ENCODE measurements at places on chromosomes 5 and 9.

DNA sequence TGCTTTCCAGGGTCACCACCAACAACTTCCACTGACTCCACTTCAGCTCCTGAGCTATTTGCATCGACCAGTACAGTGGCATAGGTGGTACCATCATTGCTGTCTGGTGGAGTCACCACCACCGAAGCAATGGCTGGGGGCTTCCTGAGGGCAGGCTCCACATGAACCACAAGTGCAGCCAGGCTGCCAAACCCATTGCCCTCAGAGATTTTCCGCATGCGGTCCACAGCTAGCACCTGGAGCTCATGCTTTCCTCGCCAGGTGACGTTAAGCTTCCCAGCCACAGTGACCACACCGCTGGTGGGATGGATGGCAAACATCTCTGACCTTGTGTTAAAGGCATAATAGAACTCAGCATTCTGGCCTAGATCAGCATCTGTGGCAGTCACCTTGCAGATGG, 23.1 kb downstream of the FAT2 start:
- no peak for DNase-seq

- DNase-seq = no peak
Measured at GRCh38 chr9:133916159-133916541, 76.0 kb downstream of the VAV2 start.

DNA sequence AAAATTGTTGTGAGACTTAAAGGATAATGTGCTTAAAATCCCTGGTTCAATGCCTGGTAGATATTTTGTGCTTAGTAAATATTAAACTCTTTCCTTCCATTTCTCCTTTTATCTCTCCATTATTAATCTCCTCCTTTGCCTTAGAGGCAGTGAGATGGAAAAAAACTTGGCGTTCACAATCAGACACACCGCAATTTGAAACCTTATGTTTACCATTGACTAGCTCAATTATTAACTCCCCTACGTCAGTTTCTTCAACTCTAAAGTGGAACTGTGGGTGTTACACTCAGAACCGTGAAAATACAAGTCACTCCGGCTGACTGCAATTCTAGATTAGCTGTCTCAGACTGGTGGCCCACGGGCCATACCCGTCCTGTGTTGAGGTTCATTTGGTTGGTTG, 327.2 kb downstream of the DEPDC1B start:
- no peak for DNase-seq

- no peak for DNase-seq
Measured at GRCh38 chr5:108747111-108747773, 455 bp upstream of the FER start.

- no peak for DNase-seq
Measured at GRCh38 chr9:104835161-104835560, 71.2 kb downstream of the NIPSNAP3B start.

DNA sequence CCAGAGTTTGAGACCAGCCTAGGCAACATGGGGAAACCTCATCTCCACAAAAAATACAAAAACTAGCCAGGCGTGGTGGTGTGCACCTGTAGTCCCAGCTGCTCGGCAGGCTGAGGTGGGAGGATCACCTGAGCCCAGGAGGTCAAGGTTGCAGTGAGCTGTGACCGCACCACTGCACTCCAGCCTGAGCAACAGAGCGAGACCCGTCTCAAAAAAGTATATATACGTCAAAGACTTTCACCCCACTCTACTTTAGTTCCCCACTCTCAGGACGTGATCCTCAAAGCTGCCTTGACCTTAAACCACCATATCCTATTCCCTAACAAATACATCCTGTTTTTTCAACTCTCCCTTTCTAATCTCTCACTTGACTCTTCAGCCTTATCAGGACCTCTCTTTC, 41.0 kb downstream of the PCDHGC5 start:
- DNase-seq = no peak

DNA sequence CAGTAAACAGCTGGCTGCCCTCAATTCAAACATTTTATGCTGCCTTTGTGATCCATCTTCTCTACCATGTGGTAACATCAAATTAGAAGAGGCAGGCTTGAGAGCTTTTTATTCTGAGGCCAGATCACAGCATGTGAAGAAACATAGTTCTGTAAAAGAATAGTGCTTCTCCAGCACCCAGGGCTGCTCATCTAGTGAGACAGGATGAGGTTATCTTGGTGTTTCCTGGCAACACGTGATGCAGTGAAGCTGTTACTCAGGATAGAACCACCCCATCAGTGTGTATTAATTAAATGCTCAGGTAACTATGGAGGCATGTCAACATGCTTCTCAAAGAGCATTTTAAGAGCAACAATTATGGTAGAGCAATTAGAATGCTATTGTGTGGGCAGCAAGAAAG, 400.5 kb upstream of the ACO1 start:
- no peak for DNase-seq

GRCh38 chr9:95268681-95269080, 48.8 kb downstream of the FANCC start:
- DNase-seq = no peak

DNA sequence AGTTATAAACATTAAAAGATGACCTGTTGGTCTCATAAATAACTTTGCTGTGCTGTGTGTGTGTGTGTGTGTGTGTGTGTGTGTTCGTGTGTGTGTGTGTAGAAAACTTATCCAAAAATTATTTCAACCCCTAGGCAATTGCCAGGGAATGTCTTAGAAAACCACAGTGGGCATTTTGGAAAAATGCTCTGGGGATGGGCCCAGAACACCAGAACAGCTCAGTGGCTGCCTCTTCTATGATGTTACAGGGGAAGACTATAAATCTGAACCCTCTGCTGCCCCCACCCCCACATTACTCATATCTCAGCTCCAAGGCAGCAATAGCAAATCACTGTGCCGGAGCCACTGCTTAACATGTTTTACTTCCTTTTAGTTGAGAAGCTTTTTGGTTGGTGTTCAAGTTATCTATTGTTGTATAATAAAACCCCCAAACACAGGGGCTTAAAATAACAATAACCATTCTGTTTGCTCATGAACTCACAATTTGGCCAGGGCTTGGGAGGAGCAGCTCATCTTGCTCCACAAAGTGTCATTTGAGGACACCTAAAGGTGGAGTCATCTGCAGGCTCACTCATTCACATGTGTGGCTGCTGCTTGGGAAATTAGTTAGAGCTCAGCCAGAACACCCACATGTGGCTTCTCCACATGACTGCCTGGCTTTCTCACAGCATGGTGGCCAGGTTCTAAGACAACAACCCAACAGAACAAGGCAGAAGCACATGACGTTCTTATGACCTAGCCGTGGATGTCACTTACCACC, 40.4 kb downstream of the ACTBL2 start:
- no peak for DNase-seq

GRCh38 chr5:159198063-159199036, 11.0 kb downstream of the RNF145 start:
- no peak for DNase-seq

GRCh38 chr9:68541568-68541967, 885 bp upstream of the TMEM252 start:
- DNase-seq = no peak

DNA sequence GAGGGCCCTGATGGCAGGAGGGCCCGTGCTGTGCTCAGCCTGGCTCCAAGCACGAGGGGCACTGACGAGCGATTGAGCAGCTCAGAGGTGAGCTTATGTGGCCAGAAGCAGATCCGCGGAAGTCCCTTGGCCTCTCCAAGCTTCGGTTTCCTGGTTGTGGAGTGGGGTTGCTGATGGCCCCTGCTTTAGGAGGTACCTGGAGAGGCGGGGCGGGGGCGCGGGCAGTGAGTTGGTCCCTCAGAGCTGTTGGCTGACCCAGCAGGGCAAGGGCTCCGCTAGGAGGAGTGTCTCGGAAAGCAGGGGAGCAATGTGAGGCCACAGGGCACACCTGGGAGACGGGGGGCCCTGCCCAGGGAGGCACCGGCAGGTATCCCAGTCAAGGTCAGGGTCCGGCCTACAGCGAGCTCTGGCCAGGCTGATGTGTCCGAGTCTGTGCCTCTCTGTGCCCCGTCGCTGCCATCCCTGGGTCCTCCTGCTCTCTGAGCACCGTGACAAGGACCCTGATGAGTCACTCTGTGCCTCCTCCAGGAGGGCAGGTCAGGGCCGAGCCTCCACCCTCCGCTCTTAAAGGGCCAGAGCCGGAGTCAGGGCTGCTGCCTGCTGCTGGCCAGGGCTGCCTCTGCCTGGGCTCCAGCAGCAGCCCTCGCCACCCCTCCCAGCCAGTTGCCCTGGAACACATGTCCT, 14.8 kb downstream of the NCS1 start:
- no peak for DNase-seq

All from stimulated activated CD8-positive, alpha-beta memory T cell treated with anti-CD3 and anti-CD28 coated beads, Interleukin-4, amount 100 ng/mL, for 4 hours (primary cell).